ENCODE measurements at places on chromosomes 4 and X.

DNA sequence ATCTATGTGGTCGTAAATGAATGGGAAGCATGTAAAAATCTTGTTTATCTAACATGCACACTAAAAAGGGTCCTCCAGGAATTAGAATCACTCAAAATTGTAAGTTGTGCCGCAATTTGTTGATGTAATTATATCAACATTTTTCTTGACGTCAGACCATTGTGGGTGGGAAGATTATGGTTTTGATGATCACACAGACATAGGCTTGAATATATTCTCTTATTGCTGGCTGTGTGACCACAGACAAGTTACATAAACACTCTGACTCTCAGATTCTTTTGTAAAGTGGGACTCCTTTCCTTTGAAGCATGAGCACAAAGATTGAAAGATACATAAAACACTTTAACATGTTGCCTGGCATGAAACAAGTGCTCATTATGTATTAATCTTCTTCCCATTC is 51.5 kb downstream of the IL1RAPL1 start:
- DNase-seq: no peak

GRCh38 chrX:150473371-150473770 is 95.0 kb upstream of the MTM1 start:
- no peak for DNase-seq

- DNase-seq: no peak
Observed at GRCh38 chr4:7947927-7948326, 8.3 kb upstream of the AFAP1 start.

DNA sequence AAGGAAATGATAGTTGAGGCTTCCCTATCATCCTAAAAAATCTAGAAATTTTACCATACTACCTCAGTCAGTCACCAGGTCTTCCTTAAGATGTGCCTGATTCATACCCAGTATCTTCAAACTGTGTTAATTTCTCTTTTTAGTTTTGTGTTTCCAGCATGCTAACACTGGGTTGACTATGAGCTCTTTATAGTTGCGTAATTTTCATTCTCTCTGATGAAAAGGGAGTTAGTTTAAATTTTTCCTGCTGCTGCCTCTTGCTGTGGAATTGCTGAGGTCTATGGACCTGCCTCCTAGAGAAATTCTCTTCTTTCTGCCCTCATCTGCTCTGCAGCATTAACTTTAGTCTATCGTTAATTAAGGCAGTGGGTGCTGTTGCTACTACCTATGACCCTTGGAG is 66.6 kb downstream of the BANK1 start:
- no peak for DNase-seq

DNA sequence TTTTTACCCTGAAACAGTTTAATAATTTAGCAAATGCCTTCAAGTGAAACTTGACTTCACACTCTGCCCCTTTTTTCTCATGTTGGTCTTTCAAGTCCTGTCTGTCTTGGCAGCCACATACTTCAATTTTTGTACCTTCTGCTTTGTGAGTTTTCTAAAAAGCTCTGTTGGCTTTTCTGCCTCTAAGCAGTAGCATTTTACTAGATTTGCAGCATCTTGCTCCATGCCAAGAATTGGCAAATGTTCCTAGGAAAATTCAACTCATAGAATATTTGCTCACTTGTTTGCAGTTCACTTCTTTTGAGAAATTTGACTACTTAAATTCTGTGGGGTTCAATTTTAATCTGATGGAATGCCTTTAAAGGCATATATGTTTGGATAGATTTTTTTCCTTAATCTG is 59.2 kb downstream of the FAM47A start:
- DNase-seq: peak; percentile 10

- DNase-seq: no peak
Observed at GRCh38 chr4:68921051-68921450, 30.6 kb downstream of the UGT2A3 start.

GRCh38 chr4:77147079-77147782 is 9.8 kb upstream of the CCNG2 start:
- no peak for DNase-seq

- DNase-seq: peak; percentile 80
Observed at GRCh38 chrX:68647156-68647957, at the start of gene STARD8. TSS of gene STARD8 (plus strand) at chrX:68647666. CDS start at chrX:68647883, 217 bp downstream.

DNA sequence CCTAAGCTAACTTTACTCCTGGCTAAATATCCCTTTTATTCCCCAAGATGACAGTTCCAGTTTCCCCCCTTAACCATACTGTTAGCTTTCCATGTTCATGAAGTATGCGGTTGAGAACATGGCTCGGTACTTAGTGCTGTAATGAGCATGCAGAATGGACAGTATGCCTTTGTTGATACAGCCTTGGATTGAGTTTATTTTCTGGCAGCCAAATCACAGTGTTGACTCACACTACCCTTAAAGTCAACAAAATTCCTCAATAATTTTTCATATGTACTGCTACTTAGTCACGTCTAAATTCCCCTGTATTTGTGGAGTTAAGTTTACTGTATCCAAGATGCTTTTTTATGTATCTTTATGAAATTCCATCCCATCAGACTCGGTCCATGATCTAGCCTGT is 1.4 kb upstream of the VEGFC start:
- DNase-seq: peak; percentile 89

- DNase-seq: no peak
Observed at GRCh38 chr4:152369902-152370295, 166.0 kb downstream of the FBXW7 start.

DNA sequence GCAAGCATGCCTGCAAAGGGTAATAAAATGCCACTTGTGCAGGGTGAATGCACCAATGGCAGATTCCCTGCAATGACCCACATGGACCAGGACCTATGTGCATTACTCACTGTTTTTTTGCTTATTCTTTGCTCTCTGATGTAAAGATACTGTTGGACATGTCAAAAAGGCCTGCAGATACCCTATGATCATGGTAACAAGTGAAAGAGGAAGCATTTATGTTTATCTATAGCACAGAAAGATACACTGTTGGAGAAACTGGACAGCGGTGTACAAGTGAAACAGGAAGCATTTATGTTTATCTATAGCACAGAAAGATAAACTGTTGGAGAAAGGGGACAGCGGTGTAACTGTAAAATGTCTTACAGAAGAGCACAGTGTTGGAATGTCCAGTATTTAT is 127.5 kb downstream of the PAPSS1 start:
- no peak for DNase-seq

- peak; percentile 58 for DNase-seq
Observed at GRCh38 chr4:80153874-80154544, 43.3 kb upstream of the PRDM8 start.

All from muscle of back (tissue), 13 donors.